ENCODE measurements at places on chromosomes 7 and 10.
A peak's percentile ranks its signal among the peaks of the same experiment; 100 is the strongest.

- DNase-seq, result no peak
Measured at GRCh38 chr10:93440591-93441091, 41.5 kb downstream of the MYOF start.

DNA sequence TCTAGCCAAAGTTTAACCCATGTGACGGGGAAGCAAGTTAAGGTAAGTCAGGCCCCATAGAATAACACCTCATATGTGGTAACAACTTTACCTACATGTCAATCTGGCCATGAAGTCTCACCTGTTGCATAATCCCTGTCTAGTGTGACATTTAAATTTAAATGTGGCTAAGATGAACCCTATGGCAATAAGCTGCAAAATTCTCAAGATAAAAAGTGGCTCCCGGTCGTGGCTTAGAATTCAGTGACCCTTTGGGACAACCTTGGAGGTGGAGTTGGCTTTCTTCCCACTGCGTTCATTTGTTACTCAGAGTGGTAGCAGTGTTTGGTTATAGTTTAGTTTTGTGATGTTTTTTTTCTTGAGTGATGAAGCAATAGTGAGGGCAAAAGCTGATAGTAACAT lies 90.6 kb downstream of the ARID5B start:
- no peak for DNase-seq

- no peak for DNase-seq
Measured at GRCh38 chr7:122743211-122743610, 40.5 kb upstream of the RNF148 start.

DNA sequence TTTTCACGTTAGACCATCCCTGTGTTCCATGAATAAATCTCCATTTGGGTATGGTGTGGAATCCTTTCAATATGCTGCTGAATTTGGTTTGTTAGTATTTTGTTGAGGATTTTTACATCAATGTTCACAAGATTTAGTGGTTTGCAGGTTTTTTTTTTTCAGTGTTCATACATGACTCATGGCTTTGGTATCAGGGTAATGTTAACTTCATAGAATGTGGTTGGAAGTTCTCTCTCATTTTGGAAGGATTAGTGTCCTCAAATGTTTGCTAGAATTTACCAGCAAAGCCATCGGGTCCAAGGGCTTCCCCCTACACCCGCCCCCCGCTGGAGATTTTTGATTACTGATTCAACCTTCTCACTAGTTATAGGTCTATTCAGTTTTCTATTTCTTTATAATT lies 398.0 kb downstream of the NXPH1 start:
- no peak for DNase-seq

DNA sequence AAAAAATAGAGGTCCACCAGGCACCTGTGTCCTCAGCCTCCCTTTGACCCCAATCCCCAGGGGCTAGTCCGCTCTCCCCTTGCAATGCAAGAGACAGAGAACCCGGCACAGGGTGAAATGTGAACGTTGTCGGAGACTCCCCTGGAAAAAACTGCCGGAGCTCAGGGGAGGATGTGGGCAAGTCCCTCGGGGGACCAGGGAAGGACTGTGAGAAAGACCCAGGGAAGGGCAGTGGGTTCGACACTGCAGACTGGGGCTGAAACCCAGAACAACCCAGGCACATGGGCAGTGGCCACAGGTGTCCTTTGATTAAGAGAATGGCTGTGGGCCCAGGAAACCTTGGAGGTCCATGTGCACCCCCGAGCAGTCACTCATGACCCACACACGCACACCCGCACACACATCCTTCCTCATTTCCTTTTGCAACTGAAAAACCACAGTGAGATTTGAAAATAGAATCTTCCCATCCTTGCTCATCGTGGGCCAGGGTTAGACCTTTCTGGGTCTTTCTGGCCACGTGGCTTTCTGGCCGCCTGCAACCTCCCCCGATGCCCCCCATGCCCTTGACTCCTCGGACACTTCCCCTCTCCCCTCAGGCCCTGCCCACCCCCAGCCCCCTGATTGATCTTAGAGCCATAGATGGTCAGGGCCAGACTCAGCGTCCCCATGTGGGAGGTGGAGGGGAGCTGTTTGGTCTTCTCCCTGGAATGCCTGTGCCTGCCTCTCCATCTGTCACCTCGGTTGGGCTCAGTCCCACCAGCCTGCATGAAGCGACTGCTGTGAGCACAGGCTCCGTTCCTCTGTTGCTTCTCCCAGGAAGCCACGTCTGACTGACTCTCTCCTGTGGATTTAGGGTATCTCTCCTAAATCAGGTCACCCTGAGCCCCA lies 7.9 kb downstream of the LAT2 start:
- no peak for DNase-seq

GRCh38 chr7:43844257-43844656 lies 25.1 kb downstream of the MRPS24 start:
- no peak for DNase-seq

GRCh38 chr7:152571068-152571467 lies 104.9 kb downstream of the XRCC2 start:
- DNase-seq, result no peak

DNA sequence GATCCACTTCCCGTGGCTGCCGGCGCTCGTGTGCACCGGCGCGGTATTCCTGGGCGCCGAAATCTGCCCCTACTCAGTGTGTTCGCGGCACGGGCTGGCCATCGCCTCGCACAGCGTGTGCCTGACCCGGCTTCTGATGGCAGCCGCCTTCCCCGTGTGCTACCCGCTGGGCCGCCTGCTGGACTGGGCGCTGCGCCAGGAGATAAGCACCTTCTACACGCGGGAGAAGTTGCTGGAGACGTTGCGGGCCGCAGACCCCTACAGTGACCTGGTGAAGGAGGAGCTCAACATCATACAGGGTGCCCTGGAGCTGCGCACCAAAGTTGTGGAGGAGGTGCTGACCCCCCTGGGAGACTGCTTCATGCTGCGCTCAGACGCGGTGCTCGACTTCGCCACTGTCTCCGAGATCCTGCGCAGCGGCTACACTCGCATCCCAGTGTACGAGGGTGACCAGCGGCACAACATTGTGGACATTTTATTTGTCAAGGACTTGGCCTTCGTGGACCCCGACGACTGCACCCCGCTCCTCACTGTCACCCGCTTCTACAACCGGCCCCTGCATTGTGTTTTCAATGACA lies 1.3 kb downstream of the CNNM1 start:
- DNase-seq, result no peak

- DNase-seq, result no peak
Measured at GRCh38 chr7:104795616-104796398, 218.2 kb upstream of the KMT2E start.

DNA sequence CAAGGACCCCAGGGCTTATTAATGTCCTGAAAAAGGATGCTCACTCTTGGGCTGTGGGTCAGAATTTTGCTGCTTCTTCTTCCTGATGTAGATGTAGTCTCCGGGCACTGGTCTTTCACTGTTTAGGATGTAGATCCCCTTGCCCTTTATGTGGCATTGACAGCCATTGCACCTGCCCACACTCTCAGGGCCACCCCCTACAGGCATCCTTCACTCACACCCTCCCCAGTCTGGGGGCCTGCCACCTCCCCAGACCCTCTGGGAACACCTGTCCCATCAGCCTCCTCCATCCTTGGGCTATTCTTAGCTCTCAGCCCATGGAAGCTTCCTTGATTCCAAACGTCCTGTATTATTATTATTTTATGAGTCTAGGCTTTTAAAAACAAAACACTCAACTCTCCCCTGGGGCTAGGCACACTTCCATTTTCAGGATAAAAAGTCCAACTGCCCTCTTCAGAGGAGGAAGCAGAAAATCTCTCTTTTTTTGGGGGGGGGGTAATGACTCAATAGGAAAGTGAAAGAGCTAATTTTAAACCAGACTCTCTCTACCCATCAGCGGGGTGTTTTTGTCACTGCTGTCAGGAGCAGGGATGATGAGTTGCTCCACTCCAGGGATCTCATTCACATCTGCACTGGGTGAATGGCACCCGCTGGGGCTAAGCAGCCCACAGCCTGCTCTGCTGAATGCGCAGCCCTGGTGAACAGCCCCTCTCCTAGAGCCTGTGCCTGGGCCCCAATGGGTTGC lies 11.5 kb upstream of the KLRG2 start:
- DNase-seq, result no peak

- no peak for DNase-seq
Measured at GRCh38 chr7:100087055-100087750, 1.6 kb upstream of the COPS6 start.

DNA sequence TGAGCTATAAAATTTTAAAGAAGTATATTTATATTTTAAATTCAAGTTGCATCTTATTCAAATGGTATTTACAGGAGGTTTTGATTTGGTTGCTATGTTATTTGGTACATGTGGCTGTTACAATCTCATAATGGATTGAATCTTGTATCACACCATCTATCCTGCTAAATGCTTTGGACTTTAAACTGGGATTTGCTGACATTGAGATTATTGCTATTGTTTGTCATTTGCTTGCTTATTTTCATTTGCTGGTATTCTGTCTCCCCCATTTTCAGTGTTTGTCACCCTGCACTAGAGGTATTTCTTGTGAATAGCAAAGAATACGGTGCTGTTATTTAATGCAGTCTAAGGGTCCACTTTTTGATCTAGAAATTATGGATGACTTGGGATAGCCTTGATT lies 171.1 kb downstream of the SH2D4B start:
- no peak for DNase-seq

DNA sequence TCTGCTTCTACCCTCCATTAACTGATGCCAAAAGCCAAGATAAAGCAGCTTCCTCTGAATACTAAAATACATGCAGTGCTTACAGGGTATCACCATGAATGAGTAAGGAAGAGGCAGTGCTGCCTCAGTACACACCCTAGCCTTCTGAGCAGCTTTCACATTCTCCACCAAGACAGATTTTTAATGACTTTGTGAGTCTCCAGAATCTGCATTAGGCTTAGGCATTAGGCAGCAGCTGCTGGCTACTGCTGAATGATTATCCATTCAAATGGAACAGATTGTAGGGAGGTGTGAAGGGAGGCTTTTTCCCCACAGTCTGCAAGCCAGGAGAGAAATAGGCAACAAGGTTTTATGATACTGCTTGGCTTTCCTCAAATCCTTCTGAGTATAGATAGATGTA lies 1226.7 kb upstream of the LRRN3 start:
- no peak for DNase-seq

DNA sequence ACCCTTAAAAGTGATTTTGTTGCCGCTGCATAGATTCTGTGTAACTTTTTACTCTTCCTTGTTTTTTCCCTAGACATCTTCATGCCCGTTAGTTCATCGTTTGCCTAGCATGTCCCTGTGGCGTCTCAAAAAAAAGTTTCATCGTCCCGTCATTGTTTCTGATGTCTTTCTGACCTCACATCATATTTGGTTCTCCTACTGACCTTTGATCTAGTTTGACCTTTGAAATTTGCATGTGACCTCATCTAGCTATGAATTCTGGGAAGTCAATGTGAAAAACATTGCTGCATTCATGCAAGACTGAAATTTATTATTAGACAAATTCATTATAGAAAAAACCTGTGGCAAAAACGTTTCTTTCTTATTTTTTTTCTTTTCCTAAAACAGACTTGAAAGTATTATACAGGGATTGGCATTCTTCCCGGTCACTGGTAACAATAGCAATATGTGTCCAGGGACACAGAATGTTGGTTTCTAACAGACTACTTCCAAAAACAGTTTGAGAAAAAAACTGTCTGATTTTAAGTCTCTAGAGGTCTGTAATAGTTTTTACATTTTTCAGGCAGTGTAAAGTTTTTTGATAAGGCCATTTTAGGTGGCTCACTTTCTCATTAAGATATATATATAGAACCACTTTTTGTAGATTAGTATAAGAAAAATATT lies 280.9 kb downstream of the USP6NL start:
- no peak for DNase-seq

DNA sequence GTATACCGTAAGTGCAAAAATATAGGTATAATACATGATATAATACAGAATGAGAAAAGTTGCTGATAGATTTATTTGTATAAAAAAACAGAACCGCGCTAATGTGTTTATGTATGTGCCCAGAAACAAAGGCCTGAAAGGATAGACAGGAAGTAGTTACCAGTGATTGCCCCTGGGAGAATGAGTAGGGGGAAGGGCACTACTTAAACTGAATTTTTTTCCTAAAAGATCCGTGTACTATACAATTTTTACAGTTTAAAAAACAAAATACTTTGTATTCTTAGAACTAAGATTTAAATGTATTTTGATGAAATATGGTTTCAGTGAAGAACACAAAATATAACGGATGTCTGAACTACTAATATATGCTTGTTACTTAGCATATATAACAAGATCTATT lies 2.9 kb downstream of the IPMK start:
- DNase-seq, result no peak

GRCh38 chr7:80642871-80643270 lies 4.4 kb downstream of the CD36 start:
- DNase-seq, result no peak

DNA sequence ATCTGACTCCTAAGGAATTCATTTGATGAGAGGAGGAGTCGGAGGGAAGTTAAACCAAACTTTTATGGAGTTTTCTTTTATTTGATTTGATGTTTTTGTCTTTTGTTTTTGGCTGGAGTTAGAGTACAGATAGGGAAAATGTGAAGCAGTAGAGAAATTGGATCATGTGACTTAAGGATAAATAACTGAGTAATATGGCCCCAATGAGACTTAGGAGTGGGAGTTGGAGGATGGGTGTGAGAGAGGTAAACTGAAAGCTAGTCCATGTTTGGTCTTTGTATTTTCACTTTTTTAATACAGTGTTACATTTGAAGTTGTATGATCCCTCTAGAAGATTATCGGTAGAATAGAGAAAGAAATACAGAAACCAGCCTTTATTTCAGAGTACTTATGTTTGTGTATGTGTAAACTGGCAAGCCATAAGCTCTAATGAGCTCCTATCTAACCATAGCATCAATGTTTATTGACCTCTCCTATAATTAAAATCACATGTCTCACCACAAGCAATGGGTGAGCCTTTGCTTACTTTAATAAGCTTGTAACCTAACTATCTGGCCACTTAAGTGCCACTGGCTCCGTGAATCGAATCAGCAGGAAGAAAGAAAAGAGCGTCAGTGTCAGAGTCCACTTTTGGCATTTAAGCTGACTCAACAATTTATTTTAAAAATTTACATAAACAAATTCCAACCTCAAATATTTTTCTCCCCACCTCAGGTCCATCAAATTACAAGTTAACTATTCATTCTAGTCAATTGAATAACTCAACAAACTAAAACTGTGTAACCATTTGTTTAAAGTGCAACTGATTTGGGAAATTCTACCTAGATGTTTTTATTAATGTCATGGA lies 113.8 kb downstream of the EPDR1 start:
- no peak for DNase-seq

GRCh38 chr7:120994512-120995410 lies 6.2 kb downstream of the CPED1 start:
- no peak for DNase-seq

GRCh38 chr10:101565936-101566332 lies 22.1 kb downstream of the POLL start:
- no peak for DNase-seq

DNA sequence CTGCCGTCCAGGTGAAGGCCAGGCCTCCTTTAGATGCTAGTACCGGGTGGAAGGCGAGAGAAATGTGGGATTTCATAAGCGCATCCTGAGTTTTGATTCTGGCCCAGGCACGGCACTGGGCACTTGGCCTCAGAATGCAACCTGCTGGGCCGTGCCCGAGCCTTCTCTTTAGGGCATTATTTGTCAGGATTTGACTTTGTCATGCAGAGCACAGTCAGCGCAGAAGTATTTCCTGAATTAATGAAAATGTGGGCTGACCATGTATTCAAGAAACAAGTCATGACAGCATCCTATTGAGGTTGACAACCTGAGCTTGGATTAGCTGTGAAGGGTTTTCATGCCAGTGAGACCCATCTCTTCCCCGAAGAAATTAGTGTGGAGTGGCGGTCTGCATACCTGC lies 34.4 kb downstream of the RCC1L start:
- no peak for DNase-seq

GRCh38 chr7:127588019-127588696 lies at the start of gene ARF5:
Gene ARF5, plus strand, starts transcription at chr7:127588411. Its CDS starts 88 bp downstream, at chr7:127588499.
- DNase-seq, result peak; percentile 41

- DNase-seq, result no peak
Measured at GRCh38 chr10:69392481-69393000, 24.2 kb downstream of the TACR2 start.

Measured in cortex of kidney (tissue), 1 donor.